ENCODE measurements at places on chromosomes 2 and 18. TPM values are rescaled to one million over a fixed set of nuclear protein-coding genes. Genes with fewer than 3 reads are reported as not detected.
A peak's percentile ranks its signal among the peaks of the same experiment; 100 is the strongest.

GRCh38 chr2:231458368-231458767 is 5.9 kb downstream of the NCL start:
- peaks cover 66% of the 10 kb centered on the region for H3K4me1 ChIP-seq
- H3K36me3 ChIP-seq = peaks cover 90% of the 10 kb centered on the region
- H3K27ac ChIP-seq = peak overlapping the region; percentile 59

DNA sequence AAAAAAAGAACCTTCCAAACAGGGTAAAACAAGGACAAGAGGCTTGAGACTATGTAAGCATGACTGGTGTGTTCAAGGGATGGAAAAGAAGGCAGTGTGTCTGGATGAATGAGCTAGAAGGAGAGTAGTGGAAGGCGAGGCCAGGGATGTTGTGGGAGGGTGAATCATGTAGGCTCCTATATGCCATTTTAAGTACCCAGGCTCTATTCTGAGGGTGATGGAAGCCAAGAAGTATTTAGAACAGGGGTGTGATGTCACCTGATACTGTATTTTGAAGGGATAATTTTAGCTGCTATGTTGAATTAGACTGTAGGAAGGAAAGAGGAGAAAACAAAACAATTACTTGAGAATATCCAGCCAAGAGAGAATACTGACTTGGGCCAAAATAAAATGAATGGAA is 524.7 kb upstream of the CRIM1 start:
- no peak overlapping the region for H3K4me3 ChIP-seq
- no peak for DNase-seq
- H3K4me1 ChIP-seq = no peaks in the 10 kb centered on the region
- no peak overlapping the region for H3K27ac ChIP-seq

DNA sequence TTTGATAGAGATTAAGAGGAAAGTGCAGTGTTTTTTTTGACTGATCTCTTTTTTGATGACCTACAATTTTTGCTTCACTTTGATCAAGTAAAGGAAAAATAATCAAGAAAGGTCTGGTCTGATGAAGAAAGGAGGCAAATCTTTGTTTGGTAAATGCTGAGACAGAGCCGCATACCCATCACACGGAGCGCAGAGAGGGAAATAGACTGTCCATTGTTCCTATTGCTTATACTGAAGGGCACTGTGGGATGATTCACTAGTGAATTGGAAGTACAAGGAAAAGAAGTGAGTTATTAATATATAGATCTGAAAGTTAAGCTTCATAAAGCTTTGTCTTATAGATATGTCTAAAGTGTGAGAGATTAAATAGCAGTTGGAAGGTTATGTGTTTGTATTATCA is 455.1 kb downstream of the PLCL1 start:
- no peak overlapping the region for H3K4me3 ChIP-seq
- H3K4me1 ChIP-seq = no peaks in the 10 kb centered on the region
- peaks cover 23% of the 10 kb centered on the region for H3K27me3 ChIP-seq
- no peak overlapping the region for H3K27ac ChIP-seq
- DNase-seq = no peak
- H3K36me3 ChIP-seq = no peaks in the 10 kb centered on the region

GRCh38 chr18:75531851-75532459 is 104.5 kb upstream of the SMIM21 start:
- no peak overlapping the region for H3K4me3 ChIP-seq
- no peak overlapping the region for H3K27ac ChIP-seq
- H3K4me1 ChIP-seq = no peaks in the 10 kb centered on the region
- DNase-seq = no peak
- H3K36me3 ChIP-seq = no peaks in the 10 kb centered on the region

DNA sequence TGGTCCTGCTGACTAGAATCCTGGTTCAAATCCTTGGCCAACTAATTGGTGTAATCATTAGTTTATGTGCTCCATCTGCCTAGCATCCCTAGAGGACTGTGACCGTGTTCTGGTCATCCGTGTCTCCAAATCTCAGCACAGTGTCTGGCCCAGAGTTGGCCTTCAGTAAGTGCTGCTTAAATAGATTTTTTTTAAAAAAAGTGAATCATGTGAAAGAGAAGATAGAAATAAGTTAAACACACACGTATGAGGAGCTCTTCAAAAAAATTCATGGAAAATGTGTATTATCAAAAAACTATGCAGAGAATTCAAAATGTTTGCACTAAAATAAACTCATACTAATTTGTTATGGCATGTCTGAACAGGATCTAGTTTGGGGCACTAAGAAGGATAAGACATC is 129.3 kb upstream of the TLK1 start:
- H3K27ac ChIP-seq = no peak overlapping the region
- H3K4me1 ChIP-seq = no peaks in the 10 kb centered on the region
- H3K36me3 ChIP-seq = no peaks in the 10 kb centered on the region
- H3K4me3 ChIP-seq = no peak overlapping the region

- no peak overlapping the region for H3K27ac ChIP-seq
- H3K4me3 ChIP-seq = no peak overlapping the region
- DNase-seq = no peak
- no peaks in the 10 kb centered on the region for H3K4me1 ChIP-seq
- H3K36me3 ChIP-seq = no peaks in the 10 kb centered on the region
- H3K27me3 ChIP-seq = peaks cover 5% of the 10 kb centered on the region
Measured at GRCh38 chr2:205834796-205835195, 152.5 kb downstream of the NRP2 start.

DNA sequence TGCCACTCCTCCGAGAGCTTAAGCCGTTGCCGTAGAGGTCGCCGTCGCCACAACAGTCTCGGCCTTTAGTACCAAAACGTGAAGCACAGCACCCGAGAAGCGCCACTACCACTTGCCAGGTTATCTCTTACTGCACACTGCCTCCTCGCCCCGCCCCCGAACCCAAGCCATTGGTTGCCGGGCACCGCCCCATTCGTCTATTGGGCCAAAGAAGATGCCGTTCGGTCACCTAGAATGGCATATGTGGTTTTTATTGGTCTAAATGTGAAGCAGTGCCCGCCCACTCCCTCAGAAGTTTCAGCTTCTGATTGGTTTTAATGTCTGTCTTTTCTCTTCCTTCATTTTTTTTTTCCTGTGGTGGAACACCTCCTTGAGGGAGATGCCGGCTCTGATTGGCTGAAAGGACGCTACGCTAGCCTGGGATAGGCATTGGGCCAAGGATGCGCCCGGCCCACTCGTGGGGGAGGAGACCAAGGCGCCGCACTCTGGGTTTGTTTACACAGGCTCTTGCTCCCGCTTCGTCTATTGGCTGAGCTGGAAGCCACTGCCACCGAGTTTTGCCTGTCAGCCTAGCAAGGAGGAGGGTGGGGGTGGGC is at the start of gene PAIP2B:
PAIP2B (minus strand) TSS at position 139 of the 596 bp plus-strand sequence. CDS start 24,514 bp downstream, outside the sequence.
- no peaks in the 10 kb centered on the region for H3K36me3 ChIP-seq
- DNase-seq = peak; percentile 99
- peaks cover 5% of the 10 kb centered on the region for H3K27me3 ChIP-seq
- peak within 1 kb of the TSS; percentile 94 for H3K4me3 ChIP-seq
- peak within 1 kb of the TSS; percentile 85 for H3K27ac ChIP-seq

- no peaks in the 10 kb centered on the region for H3K27me3 ChIP-seq
- H3K27ac ChIP-seq = no peak overlapping the region
- peaks cover 17% of the 10 kb centered on the region for H3K4me1 ChIP-seq
Measured at GRCh38 chr2:158497486-158497885, 40.7 kb downstream of the PKP4 start.

DNA sequence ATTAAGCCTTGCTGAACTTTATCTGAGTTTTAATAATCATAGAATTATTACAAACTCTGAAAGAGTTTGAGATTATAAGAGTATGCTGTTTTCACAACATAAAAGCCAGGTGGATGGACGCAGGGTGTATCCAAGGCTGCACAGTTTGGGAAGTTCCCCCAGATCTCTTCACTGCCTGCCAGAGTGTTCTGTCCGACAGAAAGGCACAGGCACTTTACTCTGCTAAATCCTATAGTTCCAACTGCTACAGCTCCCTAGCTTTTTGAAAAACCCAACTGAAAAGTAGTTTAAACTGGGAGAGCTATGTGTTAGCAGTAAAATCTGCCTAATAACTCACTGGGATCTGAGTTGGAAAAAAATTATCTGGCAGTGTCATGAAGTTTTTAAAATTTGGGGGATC is 38.0 kb downstream of the MFSD6 start:
- peaks cover 49% of the 10 kb centered on the region for H3K4me1 ChIP-seq
- no peak overlapping the region for H3K4me3 ChIP-seq
- peaks cover 3% of the 10 kb centered on the region for H3K36me3 ChIP-seq
- H3K27ac ChIP-seq = no peak overlapping the region
- no peaks in the 10 kb centered on the region for H3K27me3 ChIP-seq

DNA sequence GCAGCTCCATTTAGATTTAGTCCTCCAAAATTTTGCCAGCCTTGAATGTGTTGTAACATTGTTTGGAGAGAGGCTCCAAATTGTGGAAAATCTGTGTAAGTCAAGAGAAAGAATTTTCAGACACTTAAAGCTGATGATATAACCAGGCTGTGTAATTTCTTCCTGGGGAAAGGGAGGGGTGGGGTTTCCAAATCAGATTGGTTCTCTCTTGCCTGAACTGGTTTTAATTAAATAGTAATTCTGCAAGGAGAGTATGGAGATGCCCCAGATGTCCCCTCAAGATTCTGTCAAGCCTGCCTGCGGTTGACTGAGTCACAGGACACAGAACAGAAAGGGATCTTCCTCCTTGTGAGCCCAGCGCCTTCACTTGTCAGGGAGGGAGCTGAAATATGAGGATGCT is 54.5 kb downstream of the C18orf63 start:
- no peak for DNase-seq
- H3K27ac ChIP-seq = no peak overlapping the region
- H3K27me3 ChIP-seq = peaks cover 7% of the 10 kb centered on the region
- peaks cover 45% of the 10 kb centered on the region for H3K4me1 ChIP-seq
- H3K4me3 ChIP-seq = no peak overlapping the region

- no peak overlapping the region for H3K27ac ChIP-seq
- no peaks in the 10 kb centered on the region for H3K4me1 ChIP-seq
- H3K27me3 ChIP-seq = peaks cover 20% of the 10 kb centered on the region
- DNase-seq = no peak
- no peaks in the 10 kb centered on the region for H3K36me3 ChIP-seq
Measured at GRCh38 chr2:143787674-143788073, 658.5 kb downstream of the ARHGAP15 start.

DNA sequence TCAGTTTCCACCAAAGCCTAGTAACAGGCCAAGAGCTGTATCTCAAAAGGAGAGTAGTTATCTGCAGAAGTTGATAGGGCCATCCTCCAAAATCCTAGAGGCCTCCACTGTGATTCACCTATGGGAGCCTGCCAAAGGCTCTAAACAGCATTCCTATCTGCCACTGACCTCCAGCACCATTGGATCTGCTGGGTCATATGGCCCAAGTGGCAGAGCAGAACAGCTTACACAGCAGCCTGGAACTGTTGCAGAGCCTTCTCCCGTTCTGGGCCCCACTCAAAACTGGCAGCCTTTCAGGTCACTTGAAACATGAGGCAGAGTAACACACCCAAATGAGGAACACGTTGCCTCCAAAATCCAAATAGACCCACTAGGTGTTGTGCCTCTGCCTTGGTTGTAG is 345.2 kb upstream of the RND3 start:
- no peak for DNase-seq
- no peaks in the 10 kb centered on the region for H3K4me1 ChIP-seq
- no peak overlapping the region for H3K27ac ChIP-seq
- no peaks in the 10 kb centered on the region for H3K36me3 ChIP-seq
- H3K4me3 ChIP-seq = no peak overlapping the region

GRCh38 chr2:239337122-239337876 is 63.5 kb downstream of the HDAC4 start:
- no peak for DNase-seq
- H3K27ac ChIP-seq = no peak overlapping the region
- peaks cover 21% of the 10 kb centered on the region for H3K36me3 ChIP-seq
- peaks cover 41% of the 10 kb centered on the region for H3K4me1 ChIP-seq

- H3K4me1 ChIP-seq = peaks cover 26% of the 10 kb centered on the region
- H3K27me3 ChIP-seq = peaks cover 19% of the 10 kb centered on the region
- H3K4me3 ChIP-seq = no peak overlapping the region
- no peak for DNase-seq
Measured at GRCh38 chr2:37326285-37326684, 1.7 kb upstream of the PRKD3 start.

DNA sequence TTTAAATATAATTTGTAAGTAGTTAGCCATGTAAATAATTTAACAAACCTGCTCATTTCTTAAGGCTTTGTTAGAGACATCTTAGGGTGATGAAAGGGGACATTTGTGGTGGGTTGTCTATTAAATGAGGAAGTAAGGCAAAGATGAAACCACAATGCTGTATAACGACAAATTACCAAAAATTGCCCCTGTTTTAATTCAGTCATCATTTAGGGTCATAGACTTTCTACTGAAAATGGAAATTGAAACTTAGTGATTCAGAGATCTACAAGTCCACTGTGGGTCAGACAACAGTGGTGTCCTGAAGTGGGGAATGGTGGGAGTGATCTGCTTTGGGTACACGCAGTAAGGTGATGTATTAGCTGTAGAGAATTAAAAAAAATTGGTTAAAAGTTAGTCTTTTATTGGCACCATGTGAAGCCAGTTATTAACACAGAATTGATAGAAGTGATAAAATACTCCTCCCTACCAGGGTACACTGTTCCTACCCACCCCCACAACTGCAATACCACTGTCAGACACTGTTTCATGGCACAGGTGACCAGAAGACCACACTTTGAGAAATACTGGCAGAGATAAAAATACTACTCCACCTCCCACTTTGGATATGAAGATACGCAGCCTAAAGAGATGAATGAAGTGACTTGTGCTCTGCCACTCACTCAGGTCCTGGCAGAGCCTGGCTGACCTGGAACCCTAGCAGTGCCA is 13.4 kb downstream of the CERS6 start:
- no peak overlapping the region for H3K4me3 ChIP-seq
- H3K27ac ChIP-seq = no peak overlapping the region
- H3K27me3 ChIP-seq = no peaks in the 10 kb centered on the region
- H3K36me3 ChIP-seq = peaks cover 3% of the 10 kb centered on the region

DNA sequence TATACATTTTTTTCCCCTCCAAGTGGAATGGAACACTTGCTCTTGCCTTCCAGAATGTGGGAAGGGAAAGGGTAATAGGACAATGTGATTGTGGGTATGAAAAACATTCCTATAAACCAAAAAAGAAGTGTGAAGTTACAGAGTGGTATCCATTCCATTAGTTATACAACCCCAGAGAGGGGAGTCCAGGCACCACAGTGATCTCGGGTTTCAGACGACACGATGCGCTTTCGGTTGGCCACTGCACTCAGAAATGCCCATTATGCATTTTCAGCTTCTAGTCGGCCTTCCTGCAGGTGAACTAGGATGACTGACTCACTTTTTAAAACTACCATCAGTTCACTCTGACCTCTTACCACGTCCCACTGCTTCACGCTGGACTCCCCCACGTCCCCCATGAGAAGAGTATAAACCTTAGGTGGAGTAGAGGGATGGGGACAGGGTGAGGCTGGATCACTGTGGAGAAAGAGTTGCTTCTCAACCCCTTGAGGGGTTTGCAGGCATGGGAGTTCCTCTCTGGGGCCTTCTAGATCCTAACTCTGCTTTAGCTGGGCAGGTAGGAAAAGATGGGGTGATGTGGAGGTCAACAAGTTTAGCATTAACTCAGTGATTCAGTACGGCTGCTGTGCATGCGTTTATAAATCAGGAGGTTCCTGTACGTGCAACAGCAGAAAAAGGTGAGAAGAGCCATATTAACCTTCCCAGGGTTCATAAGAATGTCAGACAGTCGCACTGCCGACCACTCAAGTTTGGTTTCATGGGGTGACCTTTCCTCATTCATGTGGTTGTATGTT is 50.5 kb downstream of the ZNF532 start:
- no peak for DNase-seq
- peaks cover 3% of the 10 kb centered on the region for H3K27me3 ChIP-seq
- H3K27ac ChIP-seq = no peak overlapping the region
- no peaks in the 10 kb centered on the region for H3K36me3 ChIP-seq

- no peaks in the 10 kb centered on the region for H3K36me3 ChIP-seq
- H3K27me3 ChIP-seq = peaks cover 2% of the 10 kb centered on the region
- H3K27ac ChIP-seq = no peak overlapping the region
- H3K4me3 ChIP-seq = no peak overlapping the region
Measured at GRCh38 chr2:64225491-64225890, 81.3 kb upstream of the PELI1 start.

The MSH2 gene
- total RNA-seq = 65.2 TPM

The TNFRSF11A gene
- 6.9 TPM for total RNA-seq

The FKBP1B gene
- total RNA-seq = 1.7 TPM

The GBX2 gene
- total RNA-seq = not detected

The RNF152 gene
- total RNA-seq = 0.28 TPM

The SERPINB4 gene
- total RNA-seq = not detected
